Smooth muscle cell of the umbilical artery (primary cell): ENCODE measurements at places on chromosomes 11 and 22. TPM values are rescaled to one million over a fixed set of nuclear protein-coding genes. Genes with fewer than 3 reads are reported as not detected.

The TIMP3 gene
- 876 and 1,947 TPM in 2 replicates for total RNA-seq

The PIWIL4 gene
- 0.89 and 2.5 TPM in 2 replicates for total RNA-seq

The SPTBN2 gene
- 4.2 and 5.7 TPM in 2 replicates for total RNA-seq

The A4GALT gene
- total RNA-seq, result 2.2 and 5.0 TPM in 2 replicates

The RBM14 gene
- 25.2 and 43.8 TPM in 2 replicates for total RNA-seq

The VSTM5 gene
- total RNA-seq, result 0.32 TPM in 1 of 2 replicates, not detected in the other

The SLC25A18 gene
- not detected in 2 replicates for total RNA-seq

The DDI1 gene
- total RNA-seq, result not detected in 2 replicates

The PKNOX2 gene
- 1.8 TPM in 2 replicates for total RNA-seq

The THY1 gene
- total RNA-seq, result 429 and 713 TPM in 2 replicates

The NLRP14 gene
- total RNA-seq, result 0.18 TPM in 1 of 2 replicates, not detected in the other

The ROBO4 gene
- total RNA-seq, result 0.30 and 0.46 TPM in 2 replicates

The ADAMTS8 gene
- not detected in 2 replicates for total RNA-seq

The LARGE1 gene
- 9.2 and 16.0 TPM in 2 replicates for total RNA-seq

The CYTH4 gene
- under 0.01 and 0.14 TPM in 2 replicates for total RNA-seq

The MN1 gene
- total RNA-seq, result 0.55 and 1.8 TPM in 2 replicates
